T-helper 17 cell (primary cell): ENCODE measurements at places on chromosomes 5 and 9.

- no peak for DNase-seq
Measured at GRCh38 chr9:4397917-4398316, 92.4 kb upstream of the SLC1A1 start.

DNA sequence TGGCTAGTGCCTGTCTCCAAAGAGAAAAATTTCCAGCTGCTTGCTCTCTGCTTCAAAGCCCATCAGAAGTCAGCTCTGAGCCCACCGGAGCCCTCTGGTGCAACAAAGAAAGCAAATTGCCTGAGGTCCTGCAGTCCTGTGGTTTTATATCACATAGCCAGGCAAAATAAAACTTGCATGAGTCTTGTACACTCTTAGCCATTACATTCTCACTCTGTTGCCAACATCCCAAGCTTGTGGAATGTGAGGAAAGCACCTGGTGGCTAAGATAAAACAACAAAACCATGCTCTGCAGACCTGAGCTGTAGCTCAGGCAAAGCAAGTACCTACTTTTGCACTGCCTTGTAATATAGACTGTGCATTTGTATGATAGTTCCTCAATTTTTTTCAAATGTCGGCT is 133.7 kb downstream of the GPBP1 start:
- DNase-seq = no peak

DNA sequence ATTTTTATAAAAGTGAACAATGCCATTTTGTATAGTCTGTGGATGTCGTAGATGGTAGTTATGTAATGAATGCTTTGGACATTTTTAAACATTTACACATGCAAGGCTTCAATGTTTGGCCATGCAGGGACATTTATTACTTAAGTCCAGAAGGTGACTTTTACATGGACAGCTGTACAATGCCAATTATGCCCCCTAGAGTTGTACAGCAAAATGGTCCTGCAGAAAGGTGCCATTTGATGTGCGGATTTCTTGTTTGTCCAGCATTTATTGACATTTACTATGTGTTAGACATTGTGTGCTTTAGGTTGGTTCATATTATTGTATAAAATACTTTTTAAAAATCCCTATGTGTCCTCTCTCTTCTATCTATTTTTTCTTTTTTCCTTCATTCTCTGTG is 22.5 kb upstream of the COMMD10 start:
- no peak for DNase-seq

- no peak for DNase-seq
Measured at GRCh38 chr9:4137681-4138099, 162.2 kb downstream of the GLIS3 start.

GRCh38 chr5:125484272-125484741 is 737.9 kb upstream of the ZNF608 start:
- no peak for DNase-seq

- no peak for DNase-seq
Measured at GRCh38 chr5:160197341-160198144, 31.8 kb upstream of the FABP6 start.

GRCh38 chr9:29575219-29575618 is 2001.9 kb upstream of the C9orf72 start:
- no peak for DNase-seq

- DNase-seq = no peak
Measured at GRCh38 chr9:109422641-109423040, 75.5 kb downstream of the PTPN3 start.

GRCh38 chr9:124684169-124684568 is 86.9 kb downstream of the NR6A1 start:
- no peak for DNase-seq
